Breast epithelium (tissue), 4 donors: ENCODE measurements at places on chromosomes 12 and 14. TPM values are rescaled to one million over a fixed set of nuclear protein-coding genes. Genes with fewer than 3 reads are reported as not detected.

OR4E2 gene
- not detected for total RNA-seq

GPR162 gene
- total RNA-seq = 4.2 TPM

DNA sequence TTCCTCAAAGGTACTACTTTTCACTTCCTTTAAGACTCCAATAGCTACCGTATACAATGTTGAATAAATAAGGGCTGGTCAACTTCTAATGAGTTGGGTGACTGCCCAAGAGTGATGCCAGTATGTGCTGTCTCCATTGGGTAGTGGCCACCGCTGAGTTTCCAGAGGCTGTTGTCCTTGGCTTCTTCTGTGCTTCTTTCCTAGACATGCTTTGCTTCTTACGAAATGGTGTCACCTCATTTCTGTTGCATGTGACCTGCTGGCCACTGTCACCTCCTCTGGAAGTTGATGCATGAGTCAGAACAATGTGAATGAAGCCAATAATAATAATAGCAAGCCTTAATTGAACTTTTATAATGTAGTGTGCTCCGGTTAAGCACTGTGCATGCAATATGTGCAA lies 7.5 kb upstream of the NID2 start:
- no peaks in the 10 kb centered on the region for H3K4me1 ChIP-seq
- H3K4me3 ChIP-seq = no peak overlapping the region
- DNase-seq = no peak
- no peak overlapping the region for H3K27ac ChIP-seq

GRCh38 chr14:91175291-91176201 lies 61.7 kb downstream of the DGLUCY start:
- no peaks in the 10 kb centered on the region for H3K36me3 ChIP-seq
- no peak for DNase-seq
- no peak overlapping the region for H3K4me3 ChIP-seq
- no peaks in the 10 kb centered on the region for H3K27me3 ChIP-seq
- H3K27ac ChIP-seq = no peak overlapping the region

DNA sequence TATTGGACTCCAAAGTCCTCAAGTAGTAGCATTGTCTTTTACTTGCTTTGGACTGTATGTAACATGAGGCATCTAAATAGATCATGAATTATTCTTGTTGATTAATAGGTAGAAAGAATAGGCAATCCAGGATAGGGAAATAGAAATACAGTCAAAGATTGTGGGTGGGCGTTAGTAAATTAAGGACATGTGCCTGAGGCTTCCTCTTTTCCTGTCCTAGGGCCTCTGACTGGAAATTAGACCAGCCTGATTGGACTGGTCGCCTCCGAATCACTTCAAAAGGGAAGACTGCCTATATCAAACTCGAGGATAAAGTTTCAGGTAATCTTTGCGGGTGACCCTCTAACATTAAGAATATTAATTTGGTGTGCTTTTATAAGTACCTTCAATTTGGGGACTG lies 7.6 kb downstream of the NECAP1 start:
- H3K27ac ChIP-seq = no peak overlapping the region
- H3K36me3 ChIP-seq = no peaks in the 10 kb centered on the region
- no peaks in the 10 kb centered on the region for H3K27me3 ChIP-seq

DNA sequence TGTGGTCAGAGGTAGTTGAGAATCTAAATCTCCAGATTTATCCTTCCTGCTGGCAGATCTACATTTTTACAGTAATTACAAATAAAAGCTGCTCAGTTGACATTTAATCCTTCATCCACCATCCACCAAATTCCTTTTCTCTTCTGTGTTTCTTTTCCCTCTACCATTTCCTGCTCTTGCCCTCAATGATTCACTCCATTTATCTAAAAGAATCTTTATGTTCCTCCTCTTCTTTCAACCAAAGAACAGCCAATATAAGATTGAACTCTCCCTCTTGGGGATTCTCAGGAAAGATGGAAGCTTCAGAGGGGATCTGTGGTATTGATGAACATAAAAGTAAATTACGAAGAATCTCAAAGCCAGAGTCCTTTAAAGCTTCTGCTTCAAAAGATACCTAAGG lies 4.4 kb downstream of the MAP4K5 start:
- no peak for DNase-seq
- H3K27ac ChIP-seq = no peak overlapping the region
- no peak overlapping the region for H3K4me3 ChIP-seq
